ENCODE measurements at places on chromosomes 16 and 17.

DNA sequence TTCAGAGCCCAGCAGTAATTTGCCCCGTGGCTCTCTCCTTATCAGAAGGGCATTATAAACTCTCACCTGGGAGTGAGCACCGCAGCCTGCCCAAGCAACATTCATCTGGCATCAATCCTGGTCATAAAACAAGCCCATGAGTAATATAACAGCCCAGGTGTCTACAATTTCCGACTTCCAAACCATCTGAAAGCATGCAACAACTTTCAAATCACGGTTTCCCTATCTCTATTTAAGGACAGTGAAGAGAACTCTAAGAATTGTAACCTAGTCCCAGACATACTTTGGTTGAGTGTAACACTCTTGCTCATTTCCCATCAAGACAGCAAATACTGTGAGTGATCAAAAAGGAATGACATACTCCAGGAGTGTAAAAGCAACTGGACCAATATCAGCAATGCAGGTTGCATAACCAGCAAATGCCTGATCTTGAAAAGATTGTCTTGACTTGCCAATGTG lies 487.4 kb upstream of the SOX9 start:
- H3K4me1 ChIP-seq: peaks cover 41% of the 10 kb centered on the region
- no peaks in the 10 kb centered on the region for H3K36me3 ChIP-seq
- H3K27me3 ChIP-seq: no peaks in the 10 kb centered on the region
- DNase-seq: no peak

GRCh38 chr16:50301626-50302471 lies 35.5 kb downstream of the ADCY7 start:
- H3K27me3 ChIP-seq: no peaks in the 10 kb centered on the region
- H3K27ac ChIP-seq: peak overlapping the region; percentile 63
- H3K4me3 ChIP-seq: no peak overlapping the region
- H3K36me3 ChIP-seq: no peaks in the 10 kb centered on the region
- H3K4me1 ChIP-seq: peaks cover 14% of the 10 kb centered on the region
- peak; percentile 82 for DNase-seq

DNA sequence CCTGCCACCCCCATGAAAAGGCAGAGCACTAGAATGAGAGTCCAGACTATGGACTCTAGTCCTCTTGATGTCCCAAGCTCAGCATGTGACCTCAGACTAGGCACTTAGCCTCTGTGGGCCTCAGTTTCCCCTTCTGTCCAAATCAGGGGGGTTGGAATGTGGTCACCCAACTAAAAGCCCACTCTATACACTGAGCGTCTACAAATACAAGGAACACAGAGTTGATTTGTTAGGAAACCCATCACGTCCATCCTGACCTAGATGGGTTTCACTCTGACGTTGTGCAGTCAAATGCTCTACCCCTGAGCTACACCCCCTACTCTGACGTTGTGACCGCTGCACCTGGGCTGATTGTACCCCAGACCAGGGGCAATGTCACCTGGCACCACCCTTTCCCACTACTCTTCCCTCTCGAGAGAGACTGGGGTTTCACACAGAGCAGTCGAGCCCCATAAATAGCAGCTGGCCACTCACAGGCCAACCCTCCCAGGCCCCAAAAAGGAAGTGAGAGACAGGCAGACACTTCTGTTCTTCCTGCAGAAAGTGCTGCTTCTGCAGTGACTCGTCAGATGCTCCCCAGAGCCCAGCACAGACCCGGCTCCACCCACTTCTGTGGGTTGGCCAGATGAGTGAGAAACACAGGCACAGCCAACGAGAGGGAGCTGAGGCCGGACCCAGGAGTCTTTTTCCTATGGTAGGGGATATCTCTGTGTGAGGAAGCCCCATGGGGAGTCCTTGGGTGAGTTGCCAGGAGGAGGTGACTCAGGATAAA lies 16.1 kb upstream of the TNFRSF13B start:
- H3K4me3 ChIP-seq: no peak overlapping the region
- H3K27me3 ChIP-seq: no peaks in the 10 kb centered on the region
- peaks cover 15% of the 10 kb centered on the region for H3K4me1 ChIP-seq
- no peak overlapping the region for H3K27ac ChIP-seq
- no peaks in the 10 kb centered on the region for H3K36me3 ChIP-seq

DNA sequence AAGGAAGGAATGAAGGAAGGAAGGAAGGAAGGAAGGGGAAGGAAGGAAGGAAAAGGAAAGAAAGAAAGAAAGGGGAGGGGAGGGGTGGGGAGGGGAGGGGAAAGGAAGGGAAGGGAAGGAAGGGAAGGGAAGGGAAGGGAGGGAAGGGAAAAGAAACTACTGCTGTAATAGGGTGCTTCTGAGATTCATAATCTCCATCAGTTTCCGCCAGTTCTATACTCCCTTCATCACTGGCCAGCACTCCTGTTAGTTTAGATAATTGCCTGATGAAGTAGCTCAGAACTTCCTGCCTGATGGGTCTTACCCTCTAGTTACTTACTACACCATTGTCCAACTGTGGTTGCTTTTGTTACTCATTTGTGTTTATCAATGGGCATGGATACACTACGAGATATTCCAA lies 2.0 kb upstream of the KRTAP9-6 start:
- peaks cover 16% of the 10 kb centered on the region for H3K27me3 ChIP-seq
- H3K4me3 ChIP-seq: no peak overlapping the region
- peaks cover 2% of the 10 kb centered on the region for H3K36me3 ChIP-seq
- no peaks in the 10 kb centered on the region for H3K4me1 ChIP-seq
- no peak overlapping the region for H3K27ac ChIP-seq

DNA sequence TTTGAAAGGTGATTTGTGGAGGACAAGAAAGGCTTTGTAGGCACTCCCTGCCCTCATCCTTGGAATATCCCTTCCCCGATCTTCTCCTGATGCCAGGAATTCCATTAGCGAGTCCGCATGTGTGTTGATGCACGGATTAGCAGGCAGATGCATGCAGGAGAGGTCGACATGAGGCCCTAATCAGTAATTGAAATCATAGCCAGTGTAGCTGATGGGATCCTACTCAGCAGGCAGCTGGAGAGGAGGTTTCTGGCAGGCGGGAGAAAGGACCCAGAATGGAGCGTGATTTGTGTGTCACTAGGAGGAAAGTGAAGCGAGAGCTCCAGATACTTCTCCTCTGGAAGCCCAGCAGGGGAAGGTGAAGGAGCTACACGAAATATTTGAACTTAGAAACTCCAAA lies 196.3 kb upstream of the CDH11 start:
- H3K36me3 ChIP-seq: no peaks in the 10 kb centered on the region
- H3K4me3 ChIP-seq: no peak overlapping the region
- peaks cover 39% of the 10 kb centered on the region for H3K4me1 ChIP-seq

- DNase-seq: no peak
- H3K27ac ChIP-seq: no peak overlapping the region
- H3K4me1 ChIP-seq: no peaks in the 10 kb centered on the region
- no peak overlapping the region for H3K4me3 ChIP-seq
These were observed 7.7 kb downstream of the CES1 start for GRCh38 chr16:55825115-55825728.

GRCh38 chr17:3771140-3771539 lies 29.8 kb downstream of the ITGAE start:
- no peaks in the 10 kb centered on the region for H3K27me3 ChIP-seq
- no peak overlapping the region for H3K4me3 ChIP-seq
- no peak overlapping the region for H3K27ac ChIP-seq
- H3K36me3 ChIP-seq: peaks cover 3% of the 10 kb centered on the region
- no peak for DNase-seq

GRCh38 chr16:49597796-49598195 lies 224.2 kb downstream of the C16orf78 start:
- no peak overlapping the region for H3K4me3 ChIP-seq
- no peak for DNase-seq
- peaks cover 18% of the 10 kb centered on the region for H3K4me1 ChIP-seq
- H3K36me3 ChIP-seq: no peaks in the 10 kb centered on the region
- no peak overlapping the region for H3K27ac ChIP-seq

GRCh38 chr17:74754832-74755231 lies 6.4 kb downstream of the NHERF1 start:
- DNase-seq: no peak
- no peak overlapping the region for H3K4me3 ChIP-seq
- no peaks in the 10 kb centered on the region for H3K27me3 ChIP-seq

GRCh38 chr17:15157051-15157450 lies 108.1 kb downstream of the PMP22 start:
- H3K27me3 ChIP-seq: no peaks in the 10 kb centered on the region
- H3K4me3 ChIP-seq: no peak overlapping the region
- no peaks in the 10 kb centered on the region for H3K36me3 ChIP-seq
- peaks cover 27% of the 10 kb centered on the region for H3K4me1 ChIP-seq

DNA sequence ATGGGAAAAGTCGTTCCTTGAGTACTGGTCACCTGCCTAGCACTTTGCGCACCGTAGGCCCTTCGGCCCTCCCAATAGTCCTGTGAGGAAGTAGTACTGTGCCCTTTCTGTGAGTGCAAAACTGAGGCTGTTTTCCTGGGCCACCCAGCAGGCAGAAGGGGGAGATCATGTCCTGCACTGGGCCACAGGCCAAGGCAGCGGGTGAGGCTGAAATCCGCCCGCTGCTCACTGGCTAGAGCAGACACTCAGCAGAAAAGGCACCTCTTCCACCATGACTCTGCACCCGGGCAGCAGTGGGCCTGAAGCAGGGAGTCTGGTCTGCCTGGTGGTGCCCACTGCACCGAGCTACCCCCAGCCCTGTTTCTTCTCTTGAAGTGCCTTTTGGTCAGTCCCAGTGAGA lies 20.2 kb downstream of the METTL22 start:
- DNase-seq: peak; percentile 38
- H3K36me3 ChIP-seq: peaks cover 67% of the 10 kb centered on the region
- no peaks in the 10 kb centered on the region for H3K27me3 ChIP-seq

- no peaks in the 10 kb centered on the region for H3K27me3 ChIP-seq
- no peak overlapping the region for H3K27ac ChIP-seq
- DNase-seq: no peak
- peaks cover 44% of the 10 kb centered on the region for H3K4me1 ChIP-seq
These were observed 60.3 kb downstream of the SPAG9 start for GRCh38 chr17:51060396-51060795.

DNA sequence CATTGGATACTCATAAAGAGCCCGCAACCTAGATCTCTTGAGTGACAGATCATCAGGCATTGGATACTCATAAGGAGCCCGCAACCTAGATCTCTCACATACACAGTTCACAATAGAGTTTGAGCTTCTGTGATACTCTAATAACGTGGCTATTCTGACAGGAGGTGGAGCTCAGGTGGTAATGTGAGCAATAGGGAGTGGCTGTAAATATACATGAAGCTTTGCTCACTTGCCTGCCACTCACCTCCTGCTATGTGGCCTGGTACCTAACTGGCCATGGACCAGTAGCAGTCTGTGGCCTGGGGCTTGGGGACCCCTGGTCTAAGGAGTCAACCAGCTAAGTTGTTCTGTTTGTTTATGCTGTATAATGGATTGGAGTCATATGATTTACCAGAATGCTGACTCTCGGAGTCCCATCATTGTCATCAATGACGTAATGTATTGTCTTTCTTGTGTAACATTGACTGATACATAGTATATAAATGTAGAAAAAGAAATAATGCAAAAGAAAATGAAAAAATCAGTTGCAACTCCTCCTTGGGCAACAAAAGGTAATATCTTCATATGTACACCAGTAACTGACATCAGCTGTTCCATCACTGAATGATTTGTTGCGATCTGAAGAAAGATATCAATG lies 17.5 kb downstream of the ABCA9 start:
- H3K36me3 ChIP-seq: no peaks in the 10 kb centered on the region
- no peak overlapping the region for H3K27ac ChIP-seq
- peaks cover 13% of the 10 kb centered on the region for H3K4me1 ChIP-seq

DNA sequence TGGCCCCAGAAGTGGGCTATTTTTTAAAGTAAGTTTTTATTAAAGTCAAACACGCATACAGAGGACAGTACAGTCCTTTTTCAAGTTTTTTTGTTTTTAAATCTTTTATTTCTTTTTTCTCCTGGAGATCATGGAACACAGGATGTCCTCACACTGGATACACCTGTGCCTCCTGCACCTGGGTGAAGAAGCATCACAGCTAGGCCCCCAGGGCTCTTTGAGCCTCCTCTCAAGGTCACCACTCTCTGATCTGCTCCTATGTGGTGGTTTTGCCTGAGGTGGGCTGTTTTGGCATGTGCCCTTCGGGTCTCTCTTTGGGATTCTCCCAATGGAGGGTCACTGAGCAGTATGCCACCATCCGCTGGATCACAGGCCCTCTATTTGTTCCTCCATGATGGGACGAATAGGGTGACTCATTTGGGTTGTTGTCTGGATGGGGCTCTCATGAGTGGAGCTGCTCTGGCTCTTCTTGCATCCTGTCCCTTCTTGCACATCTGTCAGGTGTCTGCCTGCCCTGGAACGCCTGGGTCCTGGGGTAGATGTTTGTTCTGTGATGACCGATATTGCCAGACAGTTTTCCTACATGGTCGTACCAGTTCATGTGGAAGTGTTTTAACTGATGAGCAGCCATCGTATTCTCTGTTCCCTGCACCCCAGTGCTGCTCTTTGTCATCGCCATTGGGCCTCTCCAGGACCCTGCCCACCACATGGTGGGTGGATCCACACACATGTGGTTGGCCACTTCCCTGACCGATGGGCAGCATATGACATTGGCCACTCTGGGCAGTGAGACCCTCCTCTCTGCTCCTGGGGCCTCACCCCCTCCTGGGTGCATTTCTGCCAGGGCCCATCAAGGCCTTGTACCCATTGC lies 55.2 kb upstream of the MED9 start:
- peaks cover 4% of the 10 kb centered on the region for H3K4me1 ChIP-seq
- no peak overlapping the region for H3K4me3 ChIP-seq
- peaks cover 2% of the 10 kb centered on the region for H3K36me3 ChIP-seq

DNA sequence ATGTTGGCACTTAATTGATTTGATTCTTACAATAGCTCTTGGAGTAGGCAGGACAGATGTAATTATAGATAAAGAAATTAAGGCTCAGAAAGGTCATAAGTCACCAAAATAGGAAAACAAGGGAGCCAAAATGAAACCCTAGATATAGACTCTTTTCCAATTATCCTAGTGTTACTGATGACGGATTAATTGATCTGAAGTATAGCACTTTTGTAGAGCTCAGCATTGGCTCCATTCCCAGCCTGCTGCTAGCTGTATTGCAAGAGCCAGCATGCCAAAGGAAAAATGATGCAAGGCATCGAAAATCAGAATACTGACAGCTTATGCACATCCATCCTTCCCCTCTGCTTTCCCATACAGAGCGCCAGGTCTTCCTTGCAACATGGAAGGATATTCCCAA lies 21.6 kb upstream of the RASL10B start:
- H3K36me3 ChIP-seq: peaks cover 8% of the 10 kb centered on the region
- DNase-seq: no peak
- H3K27ac ChIP-seq: peak overlapping the region; percentile 89
- H3K4me1 ChIP-seq: peaks cover 32% of the 10 kb centered on the region
- H3K4me3 ChIP-seq: no peak overlapping the region

- peak overlapping the region; percentile 97 for H3K27ac ChIP-seq
- H3K36me3 ChIP-seq: peaks cover 13% of the 10 kb centered on the region
- H3K27me3 ChIP-seq: no peaks in the 10 kb centered on the region
- H3K4me1 ChIP-seq: peaks cover 81% of the 10 kb centered on the region
- H3K4me3 ChIP-seq: no peak overlapping the region
These were observed 26.4 kb upstream of the MRPS23 start for GRCh38 chr17:57876023-57876865.

DNA sequence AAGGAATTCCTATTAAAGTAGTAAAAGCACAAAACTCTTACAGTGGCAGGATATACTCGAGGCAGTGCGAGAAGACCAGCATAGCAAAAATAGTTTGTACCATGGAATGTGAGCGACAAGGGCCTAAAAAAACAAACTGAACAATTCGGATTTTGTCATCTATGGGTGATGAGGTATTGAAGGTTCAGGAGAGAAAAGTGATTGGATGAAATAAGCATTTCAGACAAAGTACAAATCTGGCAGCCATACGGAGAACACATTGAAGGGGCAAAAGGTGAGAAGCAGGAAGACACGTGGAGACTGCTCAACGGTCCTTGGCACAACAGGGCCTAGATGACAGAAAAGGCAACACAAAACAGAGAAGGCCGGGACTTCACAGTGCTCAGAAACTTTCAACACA lies 22.5 kb downstream of the MYH10 start:
- H3K27me3 ChIP-seq: no peaks in the 10 kb centered on the region
- H3K4me1 ChIP-seq: peaks cover 69% of the 10 kb centered on the region
- peaks cover 3% of the 10 kb centered on the region for H3K36me3 ChIP-seq
- peak overlapping the region; percentile 26 for H3K4me3 ChIP-seq
- H3K27ac ChIP-seq: peak overlapping the region; percentile 88

All from chondrocyte (in vitro differentiated cells).